ENCODE measurements at places on chromosomes 1 and 21.

DNA sequence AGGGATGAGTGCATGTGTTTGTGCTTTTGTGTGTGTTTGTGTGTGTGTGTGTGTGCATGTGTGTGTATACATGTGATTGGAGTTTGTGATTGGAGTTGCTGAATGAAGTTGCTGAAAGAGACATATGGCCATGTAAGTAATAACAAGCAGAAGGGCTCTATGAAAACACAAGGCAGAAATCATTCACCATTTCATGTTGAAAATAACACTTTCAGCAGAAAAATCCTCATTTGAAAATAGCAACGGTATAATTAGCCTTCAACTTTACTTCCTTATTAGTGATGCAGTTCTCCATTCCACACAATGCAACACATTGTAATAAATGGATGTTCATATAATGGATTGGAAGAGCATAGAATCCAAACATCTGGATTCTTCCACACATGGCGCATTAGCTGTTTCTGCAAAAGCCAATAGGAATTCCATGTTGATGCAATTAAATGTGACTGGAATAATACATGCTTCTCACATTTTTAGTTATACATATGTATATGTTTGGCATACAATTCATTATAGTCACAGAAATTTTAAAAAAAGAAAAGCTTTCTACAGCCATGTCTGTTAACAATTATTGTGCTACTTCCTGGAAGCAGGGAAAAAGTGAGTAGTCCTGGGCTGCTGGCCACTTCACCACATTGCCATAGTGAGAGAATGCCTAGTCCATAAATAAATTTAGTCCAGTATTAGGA lies 538.0 kb downstream of the LTN1 start:
- DNase-seq, result no peak

DNA sequence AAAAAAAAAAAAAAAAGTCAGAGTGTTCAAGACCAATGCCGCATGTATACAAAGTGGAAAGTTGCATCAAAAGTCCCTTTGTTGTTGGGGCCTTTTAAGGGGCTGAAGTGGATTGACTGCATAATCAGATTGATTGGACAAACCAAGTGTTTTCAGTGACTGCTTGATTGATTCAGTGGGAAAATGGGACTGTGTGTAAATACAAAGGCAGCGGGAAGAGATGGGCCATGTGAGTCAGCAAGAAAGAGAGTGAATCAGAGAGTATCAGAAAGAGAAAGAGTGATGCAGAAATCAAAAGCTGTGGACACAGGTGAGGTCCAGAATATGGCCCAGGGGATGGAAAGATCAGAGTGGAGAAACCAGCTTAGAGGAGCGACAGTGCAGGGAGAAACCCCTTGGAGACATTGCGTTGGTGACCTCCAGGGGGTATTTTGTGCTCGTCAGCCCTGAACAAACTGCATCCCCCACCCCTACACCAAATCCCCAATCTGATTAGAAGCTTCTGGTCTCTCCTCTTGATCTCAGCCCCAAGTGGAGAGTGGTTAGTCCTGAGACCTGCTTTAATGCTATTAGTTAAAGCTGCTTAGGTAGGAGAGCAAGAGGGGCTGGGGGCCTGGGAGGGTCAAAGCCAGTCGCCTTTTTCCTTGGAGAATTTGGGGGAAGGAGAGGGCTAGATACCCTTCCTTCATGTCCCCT lies 5.1 kb upstream of the ETV3L start:
- DNase-seq, result no peak

GRCh38 chr1:170659399-170660035 lies 4.4 kb upstream of the PRRX1 start:
- DNase-seq, result no peak

GRCh38 chr1:155944444-155944799 lies 3.0 kb downstream of the RXFP4 start:
- no peak for DNase-seq

GRCh38 chr1:169148472-169149252 lies 42.2 kb downstream of the ATP1B1 start:
- DNase-seq, result no peak

All from activated naive CD4-positive, alpha-beta T cell treated with Interleukin-2 at 50 U/mL for 16 hours (primary cell).